ENCODE measurements at places on chromosomes 3 and 15.

DNA sequence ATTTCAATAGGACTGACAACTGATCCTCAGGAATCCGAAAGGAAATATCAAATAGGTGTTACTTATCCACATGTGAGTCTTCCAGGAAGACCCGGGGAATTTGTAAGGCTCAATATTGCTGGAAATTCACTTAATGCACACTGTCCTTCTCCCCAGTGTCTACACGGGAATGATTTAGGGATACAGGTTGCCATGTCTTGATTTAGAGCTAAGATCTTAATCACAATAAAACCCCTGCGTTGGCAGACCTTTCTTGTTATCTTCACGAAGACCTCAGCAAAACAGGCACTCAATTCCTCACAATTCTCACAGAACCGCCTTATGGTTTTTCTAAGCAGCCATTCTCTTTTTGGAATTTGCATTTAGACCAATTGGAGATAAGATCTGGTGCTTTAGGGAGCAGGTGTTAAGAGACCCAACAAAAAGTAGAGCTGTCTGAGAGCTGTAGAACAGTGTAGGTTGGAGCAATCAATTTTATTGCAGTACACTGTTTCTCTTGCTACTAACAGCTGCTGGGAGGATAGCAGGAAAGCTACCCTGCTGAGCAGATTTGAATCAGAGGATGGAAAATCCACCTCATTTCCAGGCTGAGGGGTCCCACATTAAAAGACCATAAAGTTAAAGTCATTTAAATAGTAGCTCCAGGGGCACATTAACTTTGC, 925.7 kb downstream of the EPHA3 start:
- no peak for DNase-seq

GRCh38 chr15:47599806-47600205, 117.5 kb upstream of the SEMA6D start:
- no peak for DNase-seq

GRCh38 chr15:63948971-63949370, 97.3 kb downstream of the DAPK2 start:
- DNase-seq, result no peak

GRCh38 chr3:64924961-64925360, 237.2 kb upstream of the ADAMTS9 start:
- no peak for DNase-seq

GRCh38 chr3:19815805-19816204, 118.2 kb downstream of the EFHB start:
- no peak for DNase-seq

DNA sequence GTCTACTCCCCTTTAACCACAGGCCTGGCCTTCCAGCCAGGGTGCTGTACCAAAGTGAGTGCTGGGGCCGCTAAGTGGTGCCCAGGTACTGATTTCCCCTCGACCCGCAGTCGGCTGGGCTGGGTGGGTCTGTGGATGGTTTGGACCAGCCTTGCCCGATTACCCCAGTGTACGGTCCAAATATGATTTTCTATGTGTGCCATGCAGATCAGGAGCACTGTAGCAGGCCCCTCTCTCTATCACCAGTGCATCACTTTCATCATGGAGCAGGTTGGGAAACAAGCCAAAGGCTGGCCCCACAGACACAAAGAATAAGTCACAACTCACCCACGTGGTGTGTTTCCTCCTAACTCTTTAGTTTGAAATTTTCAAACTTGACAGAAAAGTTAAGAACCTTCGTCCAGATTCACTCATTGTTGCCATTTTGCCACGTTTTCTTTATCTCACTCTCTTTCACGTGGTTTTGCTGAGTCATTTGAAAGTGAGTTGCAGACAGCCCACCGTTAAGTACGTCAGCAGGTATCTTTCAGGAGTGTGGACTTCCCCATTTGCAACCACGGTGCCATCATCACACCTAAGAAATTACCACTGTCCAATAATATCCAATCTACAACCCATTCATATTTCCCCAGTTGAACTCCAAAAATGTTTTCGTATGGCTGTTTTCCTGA, 37.0 kb downstream of the ZNF710 start:
- no peak for DNase-seq

DNA sequence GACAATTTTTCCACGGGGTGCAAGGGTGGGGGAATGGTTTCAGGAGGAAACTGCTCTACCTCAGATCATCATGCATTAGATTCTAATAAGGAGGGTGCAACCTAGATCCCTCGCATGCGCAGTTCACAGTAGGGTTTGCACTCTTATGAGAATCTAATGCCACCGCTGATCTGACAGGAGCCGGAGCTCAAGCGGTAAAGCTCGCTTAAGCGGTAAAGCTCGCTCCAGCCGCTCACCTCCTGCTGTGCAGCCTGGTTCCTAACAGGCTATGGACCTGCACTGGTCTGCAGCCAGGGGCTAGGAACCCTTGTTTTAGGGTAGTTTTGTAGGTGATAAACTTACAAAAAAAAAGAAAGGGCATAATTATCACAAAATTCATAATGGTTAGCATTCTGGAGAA, 53.9 kb upstream of the RYR3 start:
- no peak for DNase-seq

DNA sequence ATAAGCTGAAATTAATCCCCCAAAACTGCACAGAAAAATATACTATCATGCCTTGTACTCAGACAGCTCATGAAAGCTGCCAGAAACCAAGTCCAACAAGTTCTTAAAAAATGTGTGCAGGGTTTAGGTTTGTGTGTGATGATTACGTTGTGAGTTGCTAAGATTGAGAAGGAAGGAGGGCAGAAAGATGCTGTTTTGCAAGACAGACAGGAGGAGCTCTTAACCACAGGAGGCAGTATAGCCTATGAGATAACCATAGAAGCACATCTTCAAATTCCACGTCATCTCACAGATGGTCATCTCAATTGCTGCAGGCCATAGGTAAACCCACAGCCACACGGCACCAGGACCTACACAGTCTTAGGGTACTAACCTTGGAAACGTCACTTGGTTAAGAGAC, 191.9 kb downstream of the STT3B start:
- no peak for DNase-seq

GRCh38 chr3:178518660-178519396, 17.4 kb upstream of the KCNMB2 start:
- no peak for DNase-seq

- no peak for DNase-seq
Observed at GRCh38 chr15:67174446-67174845, 80.0 kb downstream of the AAGAB start.

DNA sequence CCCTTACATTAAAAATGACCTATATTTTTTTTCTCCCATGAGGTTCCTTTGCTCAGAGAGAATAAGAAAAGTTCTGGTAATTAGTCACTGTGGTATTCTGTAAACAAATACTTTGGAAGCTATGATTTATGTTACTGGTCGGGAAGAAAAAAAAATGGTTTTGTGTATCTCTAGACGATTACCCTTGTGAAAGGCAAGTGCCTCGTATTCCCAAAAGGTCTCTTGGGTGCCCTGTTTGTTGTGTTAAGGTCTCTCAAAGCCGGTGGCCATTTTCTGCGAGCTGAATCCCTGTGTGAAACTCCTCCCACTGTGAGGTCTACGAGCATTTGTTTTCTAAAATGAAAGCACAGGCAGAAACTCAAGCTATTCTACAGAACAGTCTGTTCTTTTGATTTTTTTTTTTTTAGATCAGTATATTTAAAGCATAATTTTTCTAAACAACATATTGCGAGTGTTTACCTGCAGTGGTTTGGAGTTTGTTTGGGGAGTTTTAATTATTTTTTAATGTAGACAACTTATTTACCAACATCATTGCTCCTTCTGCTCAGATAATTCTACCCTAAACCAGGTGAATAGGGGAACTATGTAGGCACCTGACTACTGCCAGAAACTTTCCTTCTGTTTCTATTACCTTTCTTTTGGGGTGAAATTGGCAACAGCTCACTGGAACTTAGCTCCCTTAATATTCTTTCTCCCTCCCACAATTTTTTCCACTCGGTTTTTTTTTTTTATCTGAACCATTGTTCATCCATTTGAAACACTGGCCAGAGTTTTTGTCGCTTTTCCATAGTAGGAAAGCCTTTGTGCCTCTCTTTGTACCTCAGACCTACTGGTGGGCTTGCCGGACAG, 44.0 kb downstream of the ZBTB38 start:
- DNase-seq, result peak; percentile 76

DNA sequence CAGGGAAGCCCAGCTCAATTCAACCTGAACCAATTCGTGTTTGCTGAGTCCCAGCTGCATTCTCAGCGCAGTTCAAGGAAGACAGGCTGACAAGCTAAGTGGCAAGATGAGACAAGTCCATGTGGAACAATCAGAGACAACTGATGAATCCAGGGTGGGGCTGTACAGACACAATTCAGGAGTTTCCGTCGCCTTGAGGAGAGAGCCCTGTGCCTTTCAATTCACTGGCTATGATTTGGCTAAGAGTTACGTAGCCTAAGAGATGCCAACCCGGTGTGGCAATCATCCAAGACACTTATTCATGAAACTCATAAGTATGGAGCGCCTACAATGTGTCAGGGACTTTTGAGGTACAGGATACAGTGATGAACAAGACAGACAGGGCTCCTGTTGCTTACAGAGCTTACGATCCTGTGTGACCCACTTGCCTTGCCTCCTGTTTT, 15.5 kb upstream of the ZBED2 start:
- DNase-seq, result no peak

GRCh38 chr3:24341668-24342067, 153.0 kb downstream of the THRB start:
- no peak for DNase-seq

DNA sequence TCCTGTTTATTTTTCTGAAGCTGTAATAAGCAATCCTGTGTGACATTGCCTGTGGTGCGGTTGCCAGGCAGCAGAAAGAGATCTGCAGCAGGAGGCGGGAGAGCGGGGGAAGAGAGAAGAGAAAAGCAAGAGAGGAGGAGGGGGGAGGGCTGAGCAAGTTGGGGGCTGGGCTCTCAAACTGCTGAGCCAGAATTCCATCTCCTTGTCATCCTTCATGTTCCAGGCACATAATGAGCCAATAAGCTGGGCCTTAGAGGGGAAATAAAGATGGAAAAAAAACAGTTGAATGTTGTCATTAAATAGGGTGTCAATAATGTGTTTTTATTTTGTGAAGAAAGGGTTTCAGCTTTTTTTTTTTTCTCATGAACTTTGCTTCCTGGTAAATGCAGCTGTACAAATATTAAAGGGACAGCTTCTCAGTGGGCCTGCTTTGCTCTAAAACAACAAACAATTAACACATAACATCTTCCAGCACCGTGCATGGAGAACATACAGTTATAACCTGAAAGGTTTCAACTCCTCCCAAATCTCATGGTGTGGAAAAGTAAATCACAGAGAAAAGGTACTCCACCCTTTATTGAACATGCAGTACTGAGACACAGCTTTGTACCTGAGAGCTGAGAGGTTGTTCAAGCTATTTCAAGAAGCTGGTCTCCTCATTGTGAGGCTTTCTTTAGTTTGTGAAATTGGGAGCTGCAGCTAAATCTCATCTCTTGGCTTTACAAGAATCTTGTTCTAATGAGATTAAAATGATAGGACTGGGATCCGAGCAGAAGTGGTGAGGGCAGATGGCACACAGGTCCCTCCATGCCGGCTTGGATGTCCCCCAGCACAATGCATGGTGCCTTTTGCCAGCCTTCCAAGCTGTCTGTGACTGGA, 451.1 kb upstream of the KCNMB2 start:
- DNase-seq, result peak; percentile 90

DNA sequence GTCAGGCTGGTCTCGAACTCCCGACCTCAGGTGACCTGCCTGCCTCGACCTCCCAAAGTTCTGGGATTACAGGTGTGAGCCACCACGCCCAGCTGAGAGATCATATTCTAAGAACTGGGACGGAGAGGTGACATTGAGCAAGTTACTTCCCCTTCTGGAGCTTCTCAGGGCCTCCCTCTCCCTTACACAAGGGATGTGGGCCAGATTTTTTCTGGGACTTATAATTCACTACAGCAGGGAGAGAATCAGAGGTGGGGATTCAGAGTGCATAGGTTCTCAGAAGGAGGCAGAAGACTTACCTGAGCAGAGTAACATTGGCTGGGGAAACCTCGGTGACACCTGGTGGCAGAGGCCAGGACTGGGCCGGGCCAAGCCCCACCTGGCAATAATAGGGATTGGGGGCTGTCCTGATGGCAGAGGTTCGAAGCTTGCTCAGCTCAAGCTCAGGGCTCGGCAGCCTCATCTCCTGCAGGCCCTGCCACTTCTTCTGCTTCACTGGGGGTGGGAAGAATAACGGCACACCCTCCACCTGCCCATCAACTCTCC, 6.8 kb downstream of the LTK start:
- no peak for DNase-seq

GRCh38 chr15:47577461-47577860, 139.8 kb upstream of the SEMA6D start:
- no peak for DNase-seq

- peak; percentile 26 for DNase-seq
Observed at GRCh38 chr3:13379201-13379830, 40.8 kb downstream of the NUP210 start.

DNA sequence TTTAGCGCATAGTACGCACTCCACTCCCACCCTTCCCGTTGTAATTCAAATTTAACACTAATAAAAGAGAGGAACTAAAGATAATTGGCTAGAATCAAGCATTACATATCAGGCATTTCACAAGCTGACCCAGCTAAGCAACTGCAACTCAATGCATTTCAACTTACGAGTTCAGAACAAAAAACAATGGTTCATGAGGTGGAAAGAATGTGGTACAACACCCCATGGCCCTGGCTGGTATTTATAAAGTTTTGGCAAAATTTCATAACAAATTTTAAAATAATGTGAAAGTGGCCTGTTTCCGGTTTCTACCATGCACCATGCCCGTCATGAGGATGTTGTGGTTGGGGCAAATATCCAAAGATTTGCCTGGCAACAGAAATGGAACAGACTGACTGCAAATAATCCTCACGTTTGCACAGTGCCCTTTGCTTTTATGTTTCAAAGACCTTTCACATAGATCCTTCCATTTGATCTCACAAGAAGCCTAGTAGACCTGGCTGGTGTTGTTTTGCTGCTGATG, 455.3 kb upstream of the NR2F2 start:
- DNase-seq, result peak; percentile 8

DNA sequence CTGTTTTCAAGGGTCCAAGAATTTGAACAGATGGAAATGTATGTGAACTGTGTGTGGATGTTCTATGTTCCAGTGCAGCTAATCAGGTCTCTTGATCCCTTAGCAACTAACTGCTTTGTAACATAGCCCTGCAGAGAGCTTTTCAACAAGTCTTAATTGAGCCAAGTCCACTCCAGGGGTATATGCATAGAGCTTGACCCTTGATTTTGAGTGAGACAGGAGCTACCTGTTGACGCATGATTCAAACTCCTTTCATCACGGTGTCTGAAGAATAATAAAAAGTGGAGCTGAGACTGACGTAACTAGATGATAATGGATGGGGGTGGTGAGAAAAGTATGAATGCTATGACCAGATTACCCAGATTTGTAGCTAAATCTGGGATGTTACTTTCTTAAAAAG, 93.3 kb upstream of the CCDC54 start:
- no peak for DNase-seq

- no peak for DNase-seq
Observed at GRCh38 chr3:107753494-107753893, 230.7 kb downstream of the BBX start.

DNA sequence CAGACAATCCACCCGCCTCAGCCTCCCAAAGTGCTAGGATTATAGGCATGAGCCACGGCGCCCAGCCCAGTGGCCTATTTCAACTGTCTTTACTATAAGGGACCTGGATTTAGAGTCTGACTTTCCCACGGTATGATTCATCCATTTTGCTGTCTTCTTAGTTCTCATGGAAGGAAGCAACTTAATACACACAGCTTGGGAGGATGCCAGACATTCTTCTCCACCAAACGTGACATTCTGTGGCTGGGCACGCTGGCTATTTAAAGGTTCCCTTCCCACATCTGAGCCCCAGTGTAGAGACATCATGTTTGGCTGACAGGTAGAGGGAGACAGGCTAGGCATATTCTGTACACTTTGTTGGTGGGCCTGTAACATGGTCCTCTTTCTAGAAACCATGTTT, 26.2 kb downstream of the FAM43A start:
- no peak for DNase-seq

- no peak for DNase-seq
Observed at GRCh38 chr3:177830411-177830849, 633.1 kb upstream of the TBL1XR1 start.

Data from muscle of arm (tissue), 14 donors.